Stimulated activated CD4-positive, alpha-beta T cell treated with anti-CD3 and anti-CD28 coated beads, Interleukin-1b, Interleukin-23, amount 100 ng/mL, for 4 hours (primary cell): ENCODE measurements at places on chromosomes 1 and 21.
A peak's percentile ranks its signal among the peaks of the same experiment; 100 is the strongest.

DNA sequence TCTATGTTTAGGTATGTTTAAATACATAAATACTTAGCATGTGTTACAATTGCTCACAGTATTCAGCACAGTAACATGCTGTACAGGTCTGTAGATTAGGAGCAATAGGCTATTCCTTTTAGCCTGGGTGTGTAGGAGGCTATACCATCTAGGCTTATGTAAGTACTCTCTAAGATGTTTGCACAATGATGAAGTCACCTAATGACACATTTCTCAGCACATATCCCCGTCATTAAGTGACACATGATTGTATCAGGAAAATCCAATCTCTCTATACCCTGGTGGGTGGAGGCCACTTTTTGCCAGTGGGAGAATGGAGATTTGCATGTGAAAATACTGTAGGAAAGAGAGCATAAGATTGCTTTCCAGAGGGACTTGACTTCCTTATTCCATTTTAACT, 5.5 kb upstream of the TEDDM1 start:
- no peak for DNase-seq

DNA sequence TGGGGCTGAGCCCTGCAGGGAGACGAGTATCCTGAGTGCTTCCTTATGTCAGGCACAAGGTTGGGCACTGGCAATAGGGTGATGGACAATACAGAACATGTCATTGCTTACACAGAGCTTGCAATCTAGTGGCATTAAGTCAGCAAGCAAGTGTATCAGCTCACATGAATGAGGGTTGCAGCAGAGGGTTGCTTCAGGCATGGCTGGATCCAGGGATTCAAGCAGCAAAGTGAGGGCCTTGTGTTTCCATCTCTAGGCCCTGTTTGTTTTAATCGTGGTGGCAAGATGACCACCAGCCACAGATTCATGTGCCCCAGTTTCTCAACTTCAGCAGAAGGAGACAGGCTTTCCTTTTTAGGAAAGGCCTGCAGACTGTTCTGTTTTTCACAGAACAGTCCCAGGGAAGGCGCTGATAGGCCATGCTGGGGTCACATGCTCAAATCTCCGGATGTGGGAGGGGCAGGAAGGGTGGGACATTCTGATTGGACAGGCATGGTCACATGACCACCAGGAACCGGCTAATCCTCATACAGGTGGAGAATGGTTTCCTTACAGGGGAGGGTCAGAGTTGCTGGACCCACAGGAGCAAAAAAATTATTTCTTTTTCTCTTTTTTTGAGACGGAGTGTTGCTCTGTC, 14.4 kb downstream of the PLOD1 start:
- DNase-seq = no peak

GRCh38 chr1:239428120-239428710, 41.8 kb downstream of the CHRM3 start:
- no peak for DNase-seq

DNA sequence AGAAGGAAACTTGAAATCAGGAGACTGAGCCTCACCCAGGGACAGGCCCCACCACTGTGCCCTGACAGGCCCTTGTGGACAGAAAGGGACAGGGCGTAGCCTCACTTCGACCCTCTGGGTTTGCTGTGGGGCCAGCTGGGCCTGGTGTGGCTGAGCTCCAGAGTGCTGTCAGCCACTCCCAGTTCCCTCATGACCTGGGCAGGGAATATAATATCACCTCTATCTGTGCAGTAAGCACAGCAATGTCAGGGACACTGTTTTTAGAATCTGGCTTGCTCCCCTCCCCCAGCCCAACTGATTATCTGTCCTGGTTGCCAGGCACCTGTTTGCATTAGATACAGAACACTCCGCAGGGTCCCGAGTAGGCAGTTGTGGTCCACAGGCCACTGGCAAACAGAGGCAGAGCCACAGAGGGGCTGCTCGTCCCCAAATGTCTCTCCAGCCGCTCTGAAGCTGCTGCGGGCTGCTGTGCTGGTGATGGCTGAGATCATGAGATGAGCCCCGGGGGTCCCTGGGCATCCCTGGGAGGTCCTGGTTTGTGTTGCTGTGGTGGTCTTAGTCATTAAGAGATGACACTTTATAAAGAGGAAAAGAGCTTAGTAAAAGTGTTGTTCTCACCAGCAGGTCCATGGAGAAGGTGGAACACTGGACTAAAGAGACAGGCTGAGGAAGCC, 51.6 kb downstream of the ETS2 start:
- DNase-seq = no peak

DNA sequence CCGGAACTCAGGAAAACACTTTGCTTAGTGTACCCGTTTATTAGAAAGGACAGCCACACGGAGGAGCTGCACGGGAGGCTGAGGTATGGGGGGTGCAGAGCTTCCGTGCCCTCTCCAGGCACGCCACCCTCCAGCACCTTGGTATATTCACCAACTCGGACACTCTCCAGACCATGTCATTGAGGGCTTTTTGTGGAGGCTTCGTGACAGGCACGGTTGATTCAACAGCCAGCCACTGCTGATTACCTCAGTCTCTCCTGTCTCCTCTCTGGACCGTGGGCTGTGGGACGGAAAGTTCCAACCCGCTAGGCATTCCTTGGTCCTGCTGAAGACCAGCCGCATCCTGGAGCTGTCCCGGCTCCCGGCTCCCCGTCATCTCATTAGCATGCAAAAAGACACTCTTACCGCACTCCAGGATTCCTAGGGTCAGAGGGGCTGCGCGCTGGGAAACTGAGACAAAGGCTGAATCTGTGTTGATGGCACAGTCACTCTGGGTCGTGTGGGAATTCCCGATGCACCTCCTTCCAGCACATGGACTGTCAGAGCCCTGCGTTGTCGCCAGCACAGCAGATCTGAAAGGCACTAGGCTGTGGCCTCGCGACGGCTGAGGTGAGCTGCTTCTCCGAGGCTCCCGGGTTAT, 65.6 kb downstream of the PRKCZ start:
- no peak for DNase-seq

DNA sequence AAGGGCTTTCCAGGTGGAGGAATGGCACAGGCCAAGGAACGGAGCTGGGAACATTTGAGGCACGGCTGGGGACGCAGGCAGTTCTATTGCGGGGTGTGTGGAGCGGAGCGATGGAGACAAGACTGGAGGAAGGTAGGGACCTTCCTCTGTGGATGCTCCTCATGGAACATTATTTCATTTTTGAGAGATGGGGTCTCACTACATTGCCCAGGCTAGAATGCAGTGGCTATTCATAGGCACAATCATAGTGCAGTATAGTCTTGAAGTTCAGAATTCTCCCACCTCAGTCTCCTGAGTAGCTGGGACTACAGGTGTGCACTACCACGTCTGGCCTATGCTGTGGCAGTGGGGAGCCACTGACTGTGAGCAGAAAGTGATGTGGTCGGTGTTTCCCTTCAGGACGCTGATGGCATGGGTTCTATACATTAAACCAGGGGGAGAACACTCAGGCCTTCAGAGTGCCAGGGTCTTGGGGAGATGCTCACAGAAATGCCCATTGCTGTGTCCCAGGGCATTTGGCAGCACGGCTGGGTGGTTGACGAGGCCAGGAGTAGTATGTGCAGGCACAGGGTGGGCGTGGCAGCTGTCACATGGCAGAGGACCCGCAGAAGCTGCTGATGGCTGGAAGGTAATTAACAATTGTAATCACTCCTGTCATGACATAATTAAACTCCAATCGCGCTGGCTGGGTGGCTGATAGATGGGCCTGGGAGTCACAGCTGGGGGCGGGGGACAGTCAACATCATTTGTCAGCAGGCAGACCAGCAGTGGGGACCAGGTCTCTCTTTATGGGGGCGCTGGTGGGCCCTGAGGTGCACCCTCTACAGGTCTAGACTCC, 40.8 kb upstream of the ACOT11 start:
- no peak for DNase-seq

GRCh38 chr1:244388961-244389360, 62.7 kb downstream of the ADSS2 start:
- DNase-seq = no peak

DNA sequence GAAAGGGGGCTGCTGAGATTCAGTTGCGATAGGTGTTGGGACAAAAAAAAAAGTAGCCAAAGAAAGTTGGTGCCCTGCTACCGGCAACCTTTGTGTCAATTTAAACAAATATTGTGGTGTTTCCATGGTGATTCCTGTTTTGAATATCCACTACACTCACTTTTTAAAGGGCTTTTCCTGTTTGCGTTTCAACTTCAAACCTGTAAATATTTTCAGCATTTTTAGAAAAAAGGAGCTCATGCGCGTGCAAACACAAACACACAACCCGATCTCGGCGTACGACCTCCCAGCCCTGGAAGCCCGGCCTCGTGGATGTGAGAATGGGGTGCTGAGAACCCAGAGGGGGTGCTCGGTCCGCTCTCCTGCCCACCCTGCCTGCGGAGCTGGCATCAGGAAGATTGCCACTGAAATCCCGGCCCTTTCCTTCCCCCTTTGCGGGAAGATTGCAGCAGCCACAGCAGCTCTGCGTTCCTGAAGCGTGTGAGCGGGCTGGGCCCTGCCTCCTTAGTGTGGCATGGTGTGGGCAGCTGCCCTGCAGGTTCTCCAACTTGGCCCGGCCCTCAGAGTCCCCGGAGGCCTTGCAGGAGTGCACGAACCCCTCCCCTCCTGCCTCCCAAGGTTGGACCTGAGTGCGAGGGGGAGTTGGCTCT, 34.8 kb downstream of the CASZ1 start:
- no peak for DNase-seq

GRCh38 chr21:33682992-33683627, 40.8 kb downstream of the ITSN1 start:
- no peak for DNase-seq

DNA sequence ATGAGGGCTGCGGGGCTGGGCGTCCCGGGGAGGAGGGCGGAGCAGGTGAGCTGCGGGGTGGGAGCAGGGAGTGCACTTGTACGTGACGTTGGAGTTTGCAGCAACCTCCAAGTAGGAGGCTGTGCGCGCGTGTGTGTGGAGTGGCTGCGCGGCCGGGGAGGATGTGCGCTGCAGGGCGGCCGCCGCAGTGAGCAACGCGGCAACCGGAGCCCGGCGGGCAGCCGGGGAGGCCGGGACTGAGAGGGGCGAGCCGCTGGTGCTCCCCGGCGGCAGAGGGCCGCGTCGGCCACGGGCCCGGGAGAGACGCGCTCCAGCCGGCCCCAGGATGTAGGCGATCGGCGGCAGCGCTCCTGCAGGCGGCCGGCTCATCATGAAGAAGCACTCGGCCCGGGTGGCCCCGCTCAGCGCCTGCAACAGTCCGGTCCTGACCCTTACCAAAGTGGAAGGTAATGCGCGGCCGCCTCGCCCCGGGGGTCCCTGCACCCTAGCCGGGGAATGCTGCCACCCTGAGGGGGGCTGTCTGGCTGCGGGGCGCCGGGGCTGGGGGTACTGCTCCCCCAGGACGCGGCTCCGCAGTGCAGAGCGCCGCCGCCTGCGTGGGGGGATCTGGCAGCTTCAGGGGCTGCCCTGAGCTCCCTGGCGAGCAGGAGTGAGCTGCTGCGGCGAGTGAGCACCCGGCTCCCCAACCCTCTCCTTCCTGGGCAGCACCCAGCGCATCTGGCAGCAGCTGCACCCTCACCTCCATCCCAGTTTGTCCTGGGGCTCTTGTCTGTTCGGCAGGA, 158.9 kb upstream of the COA6 start:
- no peak for DNase-seq

DNA sequence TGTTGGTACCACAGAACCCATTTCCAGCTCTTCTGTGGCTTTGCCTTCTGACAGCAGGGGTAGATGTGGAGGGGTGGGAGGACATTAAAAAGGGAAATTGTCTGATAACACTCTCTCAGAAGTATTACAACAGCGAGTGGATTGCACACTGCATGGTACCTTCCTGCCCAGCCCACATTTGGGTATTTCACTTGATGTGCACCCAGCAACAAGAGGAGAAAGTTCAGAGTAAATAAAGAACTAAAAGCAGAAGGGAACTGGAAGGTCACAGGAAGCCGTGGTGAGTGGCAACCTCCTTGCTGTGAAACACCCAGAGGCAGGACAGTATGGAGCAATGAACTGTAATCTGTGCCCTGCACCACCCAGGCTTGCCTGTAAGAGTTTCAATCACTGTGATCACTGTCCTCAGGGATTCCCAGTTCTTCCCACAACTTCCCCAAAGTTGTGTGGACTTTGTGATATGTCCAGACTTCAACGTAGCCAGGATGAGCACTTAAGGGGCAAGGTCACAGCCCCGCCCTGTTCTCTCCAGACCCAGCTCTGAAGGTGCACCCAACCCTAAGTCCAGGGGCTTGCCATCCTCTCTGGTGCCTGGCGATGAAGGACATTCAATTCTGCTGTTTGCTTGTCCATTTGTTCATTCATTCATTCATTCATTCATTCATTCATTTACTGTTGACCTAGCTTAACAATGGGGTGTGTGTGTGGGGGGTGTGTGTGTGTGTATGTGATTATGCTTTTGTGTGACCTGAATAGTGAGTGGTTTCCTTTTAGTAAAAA, 18.7 kb upstream of the F5 start:
- no peak for DNase-seq

DNA sequence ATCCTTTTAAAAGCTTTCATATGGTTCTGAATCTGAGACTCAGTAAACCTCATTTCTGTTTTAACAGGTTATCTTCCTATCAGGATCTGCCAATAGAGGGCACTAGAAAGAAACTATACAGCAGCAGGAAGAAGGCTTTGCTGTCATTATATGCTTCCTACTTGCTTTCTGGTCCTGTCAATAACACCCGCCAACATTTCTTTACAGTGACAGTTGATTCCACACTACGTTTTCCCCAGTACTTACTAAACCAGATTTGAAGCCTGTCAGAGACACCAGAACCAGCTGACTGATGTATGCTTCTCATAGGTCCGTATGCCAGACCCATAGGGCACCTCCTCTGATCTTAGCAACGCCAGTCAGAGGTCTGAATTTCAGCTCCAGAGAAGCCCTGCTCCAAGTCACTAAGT, 341.0 kb upstream of the NEGR1 start:
- no peak for DNase-seq

DNA sequence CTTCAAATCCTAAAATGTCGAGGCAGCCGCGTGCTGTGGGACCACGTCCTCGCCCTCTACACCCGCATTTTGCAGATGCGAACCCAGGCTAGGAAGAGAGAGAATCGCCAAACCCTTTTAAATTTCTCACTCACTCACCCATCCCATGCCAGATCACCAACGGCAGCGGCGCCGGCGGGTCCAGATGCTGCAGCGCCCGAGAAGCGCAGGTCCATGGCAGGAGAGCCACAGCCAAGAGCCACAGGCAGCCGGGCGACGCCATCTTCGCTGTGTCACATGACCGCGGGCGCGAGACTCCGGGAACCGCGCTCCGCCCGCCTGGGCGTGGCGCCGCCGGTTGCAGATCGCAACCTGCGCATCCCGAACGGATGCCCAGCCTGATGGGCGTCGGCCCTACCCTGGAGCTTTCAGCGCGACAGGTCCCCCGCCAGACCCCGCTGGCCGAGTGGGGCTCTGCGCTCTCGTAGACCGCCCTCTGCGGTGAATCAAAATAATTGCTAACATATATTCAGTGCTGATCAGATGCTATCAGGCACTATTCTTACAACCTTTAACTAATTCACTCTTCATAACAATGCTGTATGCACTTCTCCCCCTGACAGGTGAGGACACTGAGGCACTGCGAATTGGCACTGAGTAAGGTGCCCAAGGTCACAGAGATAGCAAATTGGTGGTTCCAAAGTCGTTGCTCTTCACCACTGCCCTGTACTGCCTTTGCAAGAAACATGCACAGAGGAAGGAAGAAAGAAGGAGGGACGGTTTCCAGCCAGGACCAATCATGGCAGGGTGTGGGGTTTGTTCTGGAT, at the start of gene PPT1:
Gene PPT1 (minus strand): TSS at position 276 of the 806 bp plus-strand sequence. CDS start 14 bp downstream, at position 262.
- DNase-seq = peak; percentile 68

GRCh38 chr1:159900086-159900680, at the start of gene CFAP45:
TSS of gene CFAP45 (minus strand) at chr1:159900165. CDS start at chr1:159900098, 67 bp downstream.
- no peak for DNase-seq

- DNase-seq = no peak
These were observed 644.6 kb upstream of the TMPRSS15 start for GRCh38 chr21:19048098-19048672.

- DNase-seq = no peak
These were observed 70.6 kb upstream of the KCNJ6 start for GRCh38 chr21:37986751-37987399.
